HT-29 (cell line): ENCODE measurements at places on chromosomes 2 and 18.

DNA sequence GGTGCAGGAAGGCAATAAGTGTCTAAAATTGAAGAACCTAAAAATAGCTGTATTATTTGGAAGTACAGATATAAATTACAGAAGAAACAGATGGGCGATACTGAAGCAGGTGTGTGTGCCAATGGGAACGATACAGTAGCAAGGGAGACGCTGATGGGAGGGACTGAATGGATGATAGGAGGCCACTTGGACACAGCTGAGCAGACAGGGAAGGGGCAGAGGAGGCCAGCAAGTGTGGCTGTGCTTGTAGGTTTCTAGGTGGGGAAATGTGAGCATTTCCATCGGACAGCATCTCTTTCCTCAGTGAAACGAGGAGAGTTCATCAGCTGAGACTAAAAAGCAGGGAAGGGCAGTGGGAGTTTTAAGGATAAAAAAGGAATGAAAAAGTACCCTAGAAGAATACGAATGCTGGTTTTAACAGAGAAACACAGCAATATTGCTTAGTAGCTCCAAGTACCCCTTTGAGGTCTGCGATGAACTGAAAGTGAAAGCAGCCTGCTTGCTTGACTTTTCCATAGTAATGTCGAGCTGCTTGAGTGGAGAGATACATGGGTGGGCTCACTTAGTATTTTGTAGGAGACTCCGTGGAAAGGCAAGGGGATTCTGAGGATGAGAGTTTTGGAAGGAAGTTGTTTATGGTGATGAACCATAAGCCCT, 91.7 kb upstream of the EPC2 start:
- no peak for DNase-seq

DNA sequence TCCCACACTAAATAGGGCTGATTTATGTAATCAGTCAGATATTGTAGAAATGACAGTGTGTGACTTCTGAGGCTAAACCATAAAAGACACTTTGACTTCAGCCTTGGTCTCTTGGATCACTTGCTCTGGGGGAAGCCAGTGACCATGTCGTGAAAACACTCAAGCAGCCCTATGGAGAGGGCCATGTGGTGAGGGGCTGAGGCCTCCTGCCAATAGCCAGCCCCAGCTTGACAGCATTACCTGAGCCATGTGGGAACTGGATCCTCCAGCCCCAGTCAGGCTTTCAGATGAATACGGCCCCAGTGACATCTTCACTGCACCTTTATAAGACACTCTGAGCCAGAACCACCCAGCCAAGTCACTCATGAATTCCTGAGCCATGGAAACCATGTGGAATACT, 20.8 kb downstream of the TNS1 start:
- no peak for DNase-seq

- no peak for DNase-seq
Observed at GRCh38 chr18:29248805-29249204, 1071.9 kb upstream of the CDH2 start.

GRCh38 chr2:80149991-80150390, 154.6 kb downstream of the LRRTM1 start:
- peak; percentile 14 for DNase-seq

DNA sequence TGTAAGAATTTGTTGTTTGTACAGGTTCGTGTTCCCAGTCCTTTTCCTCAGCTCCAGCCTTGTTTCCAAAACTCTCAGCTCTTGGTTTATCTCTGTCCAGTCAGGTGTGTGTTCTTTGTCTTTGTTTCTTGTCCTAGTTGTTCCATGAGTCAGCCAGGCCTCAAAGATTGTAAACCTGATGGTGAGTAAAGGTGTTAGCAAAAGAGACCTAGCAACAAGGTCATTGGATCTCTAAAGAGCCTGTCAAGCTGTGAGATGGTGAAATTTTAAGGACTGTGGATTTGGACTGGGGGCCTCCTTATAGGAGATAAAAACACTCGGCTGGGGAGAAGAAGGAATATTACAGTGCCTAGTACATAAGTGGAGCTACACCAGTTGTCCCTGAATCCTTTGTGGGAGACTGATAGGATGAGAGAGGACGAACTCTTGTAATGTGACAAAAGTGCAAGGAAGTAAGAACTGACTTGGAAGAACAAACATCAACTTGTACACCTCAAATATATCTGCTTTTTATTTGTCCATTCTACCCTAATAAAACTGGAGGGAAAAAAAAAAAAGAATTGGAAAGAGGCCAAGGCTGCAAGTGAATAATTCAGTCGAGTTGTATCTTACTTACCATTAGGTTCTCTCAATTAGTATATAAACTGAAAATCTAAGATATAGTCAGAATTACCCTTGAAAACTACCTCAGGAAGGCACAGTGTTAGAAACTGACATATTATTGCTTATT, 37.2 kb downstream of the ITGA6 start:
- DNase-seq, result peak; percentile 78

GRCh38 chr2:232290668-232291067, 87.9 kb upstream of the ALPP start:
- DNase-seq, result no peak

DNA sequence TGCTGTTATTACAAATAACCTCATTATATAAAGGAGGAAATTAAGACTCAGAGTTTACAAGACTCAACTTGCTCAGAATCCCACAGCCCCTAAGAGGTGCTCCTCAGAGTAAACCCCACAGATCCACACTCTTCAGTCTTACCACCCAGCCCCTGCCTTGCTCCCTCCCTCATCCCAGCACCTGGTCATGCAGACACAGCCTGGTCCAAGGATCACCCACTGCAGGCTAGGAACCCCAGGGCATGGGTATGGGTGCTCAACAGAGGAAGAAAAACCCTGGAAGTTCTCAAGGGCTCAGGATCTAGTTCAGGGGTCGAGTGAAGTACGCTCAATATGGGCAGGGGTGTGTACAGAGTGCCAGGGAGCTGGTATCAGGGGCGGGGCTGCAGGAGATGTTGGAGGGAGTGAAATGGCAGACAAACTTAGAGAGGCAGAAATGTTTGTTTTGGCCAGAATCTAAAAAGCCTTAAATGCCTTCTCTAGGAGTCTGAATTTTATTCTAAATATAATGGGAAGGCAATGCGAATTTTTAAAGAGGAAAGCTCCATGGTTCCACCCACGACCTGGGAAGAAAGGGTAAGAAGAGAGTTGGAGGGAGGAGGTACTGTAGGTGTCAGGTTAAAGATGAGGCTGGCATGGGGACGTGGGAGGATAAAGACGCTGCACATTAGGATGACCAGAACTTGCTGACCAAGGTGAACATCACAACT, 79.1 kb upstream of the MGAT4A start:
- no peak for DNase-seq

DNA sequence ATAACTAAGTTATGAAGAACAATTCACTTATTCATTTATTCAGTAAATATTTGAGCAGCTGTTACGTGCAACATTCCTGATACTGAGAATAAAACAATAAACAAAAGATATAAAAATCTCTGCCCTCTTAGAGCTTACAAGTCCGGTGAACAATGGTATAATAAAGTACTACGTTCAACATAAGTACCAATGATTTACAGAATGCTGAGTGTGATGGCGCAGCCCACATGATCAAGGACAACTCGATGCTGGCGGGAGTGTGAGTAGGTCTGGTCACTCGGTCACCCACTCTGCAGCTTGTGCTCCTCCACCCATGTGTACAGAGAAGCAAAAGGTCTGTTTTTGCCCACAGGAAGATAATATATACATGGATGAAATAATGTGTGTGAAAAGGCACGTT, 254.3 kb downstream of the BCL11A start:
- no peak for DNase-seq

DNA sequence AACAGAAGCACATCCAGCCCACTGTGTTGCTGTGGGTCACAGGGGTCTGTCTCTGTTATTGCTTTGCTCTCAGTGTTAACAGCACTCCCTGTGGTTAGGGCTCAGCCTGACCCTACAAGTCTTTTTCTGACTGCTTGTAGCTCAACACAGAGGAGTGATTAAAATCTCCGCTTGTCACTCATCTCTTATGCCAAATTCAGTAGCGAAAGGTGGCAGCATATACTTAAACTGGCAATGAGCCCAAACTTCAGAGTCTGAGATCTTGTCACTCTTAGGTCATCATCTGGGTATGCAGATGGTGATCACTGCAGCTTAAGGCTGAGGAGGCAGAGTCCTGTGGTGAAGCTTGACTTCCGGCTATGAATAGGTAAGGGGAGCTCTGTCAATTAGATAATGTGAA, 63.3 kb upstream of the CSRNP3 start:
- peak; percentile 24 for DNase-seq

- DNase-seq, result no peak
Observed at GRCh38 chr18:63444580-63444979, 22.3 kb upstream of the VPS4B start.
